Stimulated activated CD4-positive, alpha-beta T cell treated with anti-CD3 and anti-CD28 coated beads, Interleukin-1b, Interleukin-23, amount 100 ng/mL, for 4 hours (primary cell): ENCODE measurements at places on chromosomes 12 and 14.

- no peak for DNase-seq
Observed at GRCh38 chr14:90519262-90519920, 122.6 kb downstream of the CALM1 start.

GRCh38 chr12:12123036-12123604 is 52.4 kb downstream of the BCL2L14 start:
- no peak for DNase-seq

GRCh38 chr12:26701604-26702215 is 131.3 kb downstream of the ITPR2 start:
- DNase-seq = no peak

GRCh38 chr14:30108975-30109700 is 181.5 kb upstream of the PRKD1 start:
- DNase-seq = no peak

DNA sequence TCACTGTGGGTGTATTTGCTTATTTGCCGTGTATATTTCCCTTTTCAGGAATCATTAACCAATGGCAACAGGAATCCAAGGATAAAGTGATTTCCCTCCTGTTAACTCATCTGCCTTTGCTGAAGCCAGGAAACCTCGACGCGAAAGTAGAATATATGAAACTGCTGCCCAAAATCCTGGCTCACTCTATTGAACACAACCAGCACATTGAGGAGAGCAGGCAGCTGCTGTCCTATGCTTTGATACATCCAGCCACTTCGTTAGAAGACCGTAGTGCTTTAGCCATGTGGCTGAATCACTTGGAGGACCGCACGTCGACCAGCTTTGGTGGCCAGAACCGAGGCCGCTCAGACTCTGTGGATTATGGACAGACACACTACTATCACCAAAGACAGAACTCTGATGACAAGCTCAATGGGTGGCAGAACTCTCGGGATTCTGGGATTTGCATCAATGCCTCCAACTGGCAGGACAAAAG is 135.1 kb downstream of the SAMD4A start:
- no peak for DNase-seq

- DNase-seq = no peak
Observed at GRCh38 chr14:37681486-37681885, 86.1 kb downstream of the TTC6 start.

GRCh38 chr14:61718039-61718438 is 22.7 kb downstream of the HIF1A start:
- DNase-seq = no peak

- DNase-seq = no peak
Observed at GRCh38 chr12:6342140-6342889, 439 bp upstream of the TNFRSF1A start.

- no peak for DNase-seq
Observed at GRCh38 chr12:1795221-1795784, 25.1 kb upstream of the LRTM2 start.

- no peak for DNase-seq
Observed at GRCh38 chr12:70246580-70246979, 3.3 kb downstream of the CNOT2 start.

- DNase-seq = no peak
Observed at GRCh38 chr12:104168596-104168995, 30.6 kb upstream of the NFYB start.

DNA sequence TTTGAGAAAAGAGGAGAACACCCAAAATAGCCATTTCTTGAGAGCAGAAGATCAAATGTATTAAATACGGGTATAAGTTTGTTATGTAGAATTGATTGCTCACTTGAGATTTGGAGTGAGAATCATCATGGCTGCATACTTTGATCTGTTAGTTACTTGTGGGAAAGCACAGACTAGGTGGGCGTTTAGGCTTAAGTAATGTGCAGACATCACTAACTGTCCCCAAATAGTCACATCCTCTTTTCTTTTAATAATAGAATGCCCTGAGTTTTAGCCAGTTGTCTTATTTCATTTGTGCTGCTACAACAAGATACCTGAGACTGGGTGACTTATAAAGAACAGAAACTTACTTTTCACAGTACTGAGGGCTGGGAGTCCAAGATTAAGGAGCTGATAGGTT is 14.3 kb upstream of the GTF2A1 start:
- DNase-seq = no peak

DNA sequence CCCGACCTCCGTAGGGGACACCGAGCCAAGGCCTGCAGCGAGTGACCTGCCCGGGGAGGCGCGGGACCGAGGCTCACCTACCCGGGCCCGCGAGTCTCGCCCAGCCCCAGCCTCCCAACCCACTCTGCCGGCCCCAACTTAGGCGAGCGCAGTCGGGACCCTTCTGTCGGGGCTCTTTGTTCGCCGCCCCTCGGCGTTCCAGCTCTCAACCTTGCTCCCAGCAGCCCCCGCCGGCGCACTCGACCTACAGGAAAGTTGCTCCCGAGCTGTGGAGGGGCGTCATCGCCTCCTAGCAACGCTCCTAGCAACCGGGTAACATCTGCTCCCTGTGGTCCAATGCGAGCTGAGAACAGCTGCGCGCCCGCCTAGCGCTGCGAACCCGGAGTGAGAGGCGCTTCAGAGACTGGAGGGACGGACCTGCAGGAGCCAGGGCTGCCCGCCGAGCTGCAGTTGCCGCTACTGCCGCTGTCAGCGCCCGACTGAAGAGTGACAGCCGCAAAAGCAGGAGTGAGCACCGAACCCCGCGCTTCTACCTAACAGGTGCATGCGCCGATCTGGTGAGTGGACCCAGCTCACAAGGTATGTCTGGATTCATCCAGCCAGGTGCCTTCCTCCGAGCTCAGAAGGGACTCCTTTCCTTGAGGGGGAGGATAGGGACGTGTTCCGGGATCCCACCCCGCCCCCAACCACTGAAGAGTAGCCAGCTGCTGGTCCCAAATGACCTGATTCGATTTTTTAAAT is 355.0 kb downstream of the SNAPC1 start:
- DNase-seq = peak; percentile 52

GRCh38 chr12:100987552-100988521 is 193.3 kb downstream of the ANO4 start:
- DNase-seq = no peak

GRCh38 chr14:26741711-26742212 is 143.9 kb upstream of the NOVA1 start:
- DNase-seq = no peak

DNA sequence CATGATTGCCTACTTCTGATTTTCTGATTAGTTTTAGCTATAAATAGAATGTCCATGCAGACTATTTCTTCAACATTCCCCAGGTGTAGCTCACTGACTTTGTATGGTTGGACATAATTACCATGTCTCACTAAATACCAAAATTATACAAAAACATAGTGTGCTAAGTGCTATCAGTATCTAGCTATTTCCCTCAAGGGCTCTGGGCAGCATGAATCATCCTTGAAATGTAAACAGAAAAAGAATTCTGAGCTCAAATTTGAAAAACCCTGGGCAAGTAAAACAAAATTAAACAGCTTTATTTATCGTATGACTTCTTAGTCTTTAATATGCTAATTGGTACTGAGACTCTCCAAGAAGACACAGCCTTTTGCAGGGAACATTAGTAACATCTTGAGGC is 82.9 kb downstream of the SPATA7 start:
- DNase-seq = no peak

- no peak for DNase-seq
Observed at GRCh38 chr14:76413962-76414600, 38.1 kb downstream of the ESRRB start.

- no peak for DNase-seq
Observed at GRCh38 chr14:74437496-74438053, 11.6 kb upstream of the SYNDIG1L start.

DNA sequence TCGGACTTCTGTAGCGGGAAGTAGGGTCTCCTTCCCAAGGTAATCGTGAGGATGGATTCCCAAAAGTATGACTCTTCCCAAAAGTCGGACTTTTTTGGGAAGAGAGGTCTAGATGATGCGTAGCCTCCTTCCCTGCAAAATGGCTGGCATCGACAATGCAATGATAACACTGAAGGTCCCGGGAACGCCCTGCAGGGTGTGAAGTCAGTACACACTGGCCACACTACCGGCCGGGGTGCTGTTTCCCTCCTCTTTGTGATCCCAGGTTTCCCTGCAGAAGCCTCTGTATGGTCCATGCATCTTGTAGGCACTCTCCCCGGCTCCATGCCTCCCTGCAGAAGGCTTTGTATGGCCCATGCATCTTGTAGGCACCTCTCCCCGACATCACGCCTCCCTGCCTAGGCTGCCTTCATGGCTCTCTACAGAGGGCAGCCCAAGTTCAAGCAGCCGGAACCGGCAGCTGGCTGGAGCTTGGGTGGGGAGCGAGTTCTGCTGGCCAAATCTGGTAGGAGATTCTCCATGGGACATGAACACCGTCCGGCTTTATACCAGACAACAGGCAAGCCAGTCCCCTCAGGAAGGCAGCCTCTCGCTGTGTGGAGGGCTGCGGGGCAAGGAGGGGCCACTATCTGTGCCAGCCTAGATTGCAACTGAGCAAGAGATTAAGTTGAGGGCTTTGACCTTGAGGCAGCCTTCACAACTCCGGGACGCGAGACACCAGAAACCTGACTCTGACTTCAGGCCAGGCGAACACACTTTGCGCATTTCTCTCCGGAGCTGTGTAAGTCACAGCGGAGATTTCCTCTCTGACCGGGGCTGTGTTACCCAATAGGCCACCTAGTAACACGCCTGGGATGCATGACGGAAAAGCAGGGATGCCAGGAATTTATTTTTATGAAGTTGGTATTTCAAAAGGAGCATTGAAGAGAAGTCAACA is 23.5 kb downstream of the FZD10 start:
- DNase-seq = no peak

DNA sequence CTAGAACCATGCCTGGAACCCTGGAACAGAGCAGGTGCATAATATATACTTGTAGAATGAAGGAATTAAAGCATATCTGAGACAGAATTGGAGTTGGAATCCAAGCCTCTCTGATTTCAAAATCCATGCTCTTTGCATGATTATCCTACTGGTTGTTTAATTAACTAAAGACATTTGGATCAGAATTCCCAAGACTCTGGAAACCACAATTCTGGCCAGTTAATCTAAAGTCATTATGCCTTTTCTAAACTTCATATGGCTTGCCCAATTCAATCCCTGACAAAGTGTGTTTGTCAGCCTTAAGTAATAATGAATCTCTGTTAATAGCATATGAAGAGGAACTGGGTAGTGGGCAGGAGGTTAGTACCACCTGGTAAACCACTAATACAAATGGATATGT is 422.6 kb downstream of the ATP23 start:
- no peak for DNase-seq

DNA sequence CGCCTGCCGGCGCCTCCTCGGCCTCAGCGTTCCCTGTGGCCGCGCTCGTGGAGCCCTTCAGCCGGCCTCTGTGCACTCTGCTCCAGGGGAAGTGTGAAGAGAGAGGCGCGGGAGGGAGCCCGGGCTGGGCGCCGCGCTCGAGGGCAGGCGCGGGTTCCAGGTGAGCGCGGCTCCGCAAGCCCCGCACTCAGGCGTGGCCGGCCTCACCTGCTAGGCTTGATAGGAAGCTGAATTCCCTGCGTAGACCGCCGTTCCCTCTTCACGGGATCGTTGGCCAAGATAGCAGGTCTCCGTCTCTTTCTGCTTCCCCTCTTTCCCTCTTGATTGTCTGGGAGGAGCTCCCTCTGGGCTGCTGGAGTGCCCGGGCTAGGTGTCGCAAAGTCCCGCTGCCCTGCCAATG is 89.7 kb downstream of the ASCL4 start:
- DNase-seq = no peak

- DNase-seq = no peak
Observed at GRCh38 chr12:8781381-8782127, 40.9 kb upstream of the A2ML1 start.

DNA sequence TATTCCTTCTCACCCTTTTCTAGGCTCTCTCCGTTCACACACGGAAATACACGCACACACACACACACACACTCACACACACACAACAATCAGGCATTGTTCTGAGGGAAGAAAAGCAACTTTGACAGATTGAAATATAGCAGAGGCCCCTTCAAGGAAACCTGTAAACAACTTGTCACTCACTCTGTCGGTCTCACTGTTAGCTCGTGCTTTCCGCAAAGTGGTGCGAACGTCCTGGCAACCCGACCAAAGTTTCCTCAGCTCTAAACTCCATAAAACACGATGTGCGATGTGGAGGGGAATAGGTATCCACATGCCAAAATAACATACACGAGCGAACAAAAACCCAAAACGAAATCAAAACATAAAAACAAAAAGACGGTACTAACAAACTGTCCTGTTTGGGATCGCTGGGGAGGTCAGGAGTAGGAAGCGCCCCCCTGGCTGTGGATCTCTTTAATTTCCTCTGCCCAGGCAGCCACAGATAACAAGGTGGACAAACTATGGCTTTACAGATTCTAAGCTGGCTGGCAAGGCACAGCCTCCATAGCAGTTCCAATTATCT is 822 bp upstream of the SOX5 start:
- no peak for DNase-seq

- DNase-seq = no peak
Observed at GRCh38 chr14:105330491-105330895, 15.9 kb downstream of the PACS2 start.

GRCh38 chr12:93957870-93958269 is 190.5 kb upstream of the PLXNC1 start:
- no peak for DNase-seq

GRCh38 chr14:45679853-45680252 is 426.9 kb upstream of the MIS18BP1 start:
- no peak for DNase-seq

DNA sequence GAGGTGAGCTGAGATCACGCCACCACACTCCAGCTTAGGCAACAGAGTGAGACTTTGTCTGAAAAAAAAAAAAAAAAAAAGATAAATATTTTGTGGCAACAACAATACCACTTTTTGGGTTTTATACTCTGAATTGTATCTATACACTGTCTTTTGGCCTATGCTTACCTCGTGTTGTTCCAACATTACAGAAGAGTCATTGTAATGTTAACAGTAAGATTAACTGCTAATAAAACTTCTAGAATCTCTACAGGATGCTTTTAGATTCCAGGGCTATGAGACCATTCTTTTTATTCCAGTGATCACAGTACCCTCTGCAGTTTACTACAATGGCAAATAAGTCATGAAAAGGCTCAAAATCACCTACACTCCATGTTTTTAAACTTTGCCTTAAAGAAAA is 11.6 kb downstream of the IFT81 start:
- DNase-seq = no peak

DNA sequence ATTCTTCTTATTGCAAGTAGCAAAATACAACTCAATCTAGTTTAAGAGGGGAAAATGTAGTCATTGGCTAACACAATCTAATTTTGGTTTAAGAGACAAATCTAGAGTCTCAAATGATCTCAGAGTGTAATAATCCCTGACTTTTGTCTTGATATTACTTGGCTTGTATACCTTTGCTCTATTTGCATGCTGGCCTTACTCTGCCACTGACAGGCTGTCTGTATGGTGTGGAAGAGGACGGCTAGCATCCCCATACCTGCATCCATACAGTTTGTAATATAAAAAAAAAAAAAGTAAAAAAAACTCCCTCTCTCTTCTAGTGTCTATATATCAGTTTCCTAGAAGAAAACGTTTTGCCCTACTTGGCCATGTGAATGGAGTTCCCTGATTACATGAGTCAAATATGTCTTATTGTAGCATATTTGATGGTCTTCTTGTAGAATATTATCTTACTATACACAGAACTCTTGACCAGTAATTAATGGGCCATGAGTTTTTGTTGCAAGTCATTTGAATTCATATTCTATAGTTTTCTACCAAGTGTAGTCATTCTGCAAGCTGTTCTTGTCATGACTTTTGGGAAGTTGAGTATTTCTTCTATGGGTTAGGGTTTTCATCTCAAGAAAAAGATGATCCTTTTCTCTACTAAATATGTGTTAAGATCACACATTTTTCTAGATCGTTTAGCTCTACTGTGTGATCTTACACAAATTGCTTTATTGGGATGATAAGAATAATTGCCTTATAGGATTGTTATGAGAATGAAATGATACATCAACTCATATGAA is 8.2 kb downstream of the HIF1A start:
- no peak for DNase-seq
